ENCODE measurements at places on chromosomes 5 and 9.

DNA sequence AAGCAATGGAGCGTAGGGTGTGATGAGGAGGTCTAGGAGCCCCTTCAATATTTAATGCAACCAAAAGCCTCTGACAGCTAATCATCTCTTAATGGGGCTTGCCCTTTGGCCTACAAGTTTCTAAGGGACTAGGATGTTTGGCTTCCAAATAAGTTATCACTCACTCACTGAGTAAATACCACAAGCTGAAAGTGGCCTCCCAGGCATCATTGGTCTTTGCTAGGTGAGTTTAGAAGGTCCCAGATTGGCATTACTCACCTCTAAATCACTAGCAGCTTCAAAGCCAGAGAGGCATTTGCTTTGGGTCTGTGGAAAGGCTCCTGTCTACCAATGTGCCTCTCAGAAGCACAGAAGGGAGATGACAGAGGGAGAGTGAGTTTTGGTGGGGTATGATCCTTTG is 344.2 kb downstream of the NTRK2 start:
- DNase-seq = no peak

DNA sequence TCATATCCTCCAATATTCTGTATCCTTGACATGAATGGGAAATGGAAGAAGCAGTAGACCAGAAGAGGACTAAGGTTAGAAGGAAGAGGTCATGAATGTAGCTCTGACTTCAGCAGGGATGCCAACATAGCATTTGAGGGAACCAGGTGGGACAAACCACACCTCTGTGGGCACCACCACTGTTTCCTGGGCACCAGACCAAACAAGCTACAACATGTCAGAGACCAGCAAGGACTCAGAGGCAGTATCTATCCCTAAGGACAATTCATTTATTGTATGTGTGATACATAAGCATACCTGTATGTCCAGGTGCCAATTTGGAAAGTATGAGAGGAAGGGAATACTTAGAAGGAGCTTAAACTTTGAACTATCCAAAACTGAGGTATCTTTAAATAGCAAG is 192.8 kb downstream of the MAN2A1 start:
- no peak for DNase-seq

- no peak for DNase-seq
Measured at GRCh38 chr9:131583836-131584555, 38.7 kb downstream of the PRRT1B start.

GRCh38 chr5:53508125-53508524 is 27.7 kb downstream of the FST start:
- DNase-seq = no peak

DNA sequence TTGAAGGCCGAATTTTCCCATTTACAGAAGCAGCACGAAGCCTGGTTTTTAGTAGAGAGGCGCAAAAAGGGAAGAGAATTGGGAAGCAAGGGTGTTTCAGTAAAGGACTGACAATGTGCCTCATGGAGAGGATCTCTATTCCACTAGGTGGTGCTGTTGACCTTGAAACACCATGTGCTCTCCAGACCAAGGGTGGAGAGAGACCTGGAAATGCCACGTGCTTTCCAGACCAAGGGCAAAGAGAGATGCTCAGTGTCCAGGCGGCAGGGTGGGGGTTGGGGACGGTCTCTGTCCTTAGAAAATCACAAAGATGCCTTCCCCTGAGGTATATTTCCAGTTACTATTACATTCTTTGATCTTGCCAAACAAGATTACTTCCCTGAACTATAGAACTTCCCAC is 425.3 kb downstream of the CSNK1G3 start:
- DNase-seq = no peak

GRCh38 chr5:69526660-69527059 is 33.3 kb upstream of the GTF2H2C start:
- no peak for DNase-seq

- DNase-seq = no peak
Measured at GRCh38 chr9:35424356-35425352, 65.3 kb upstream of the RUSC2 start.

DNA sequence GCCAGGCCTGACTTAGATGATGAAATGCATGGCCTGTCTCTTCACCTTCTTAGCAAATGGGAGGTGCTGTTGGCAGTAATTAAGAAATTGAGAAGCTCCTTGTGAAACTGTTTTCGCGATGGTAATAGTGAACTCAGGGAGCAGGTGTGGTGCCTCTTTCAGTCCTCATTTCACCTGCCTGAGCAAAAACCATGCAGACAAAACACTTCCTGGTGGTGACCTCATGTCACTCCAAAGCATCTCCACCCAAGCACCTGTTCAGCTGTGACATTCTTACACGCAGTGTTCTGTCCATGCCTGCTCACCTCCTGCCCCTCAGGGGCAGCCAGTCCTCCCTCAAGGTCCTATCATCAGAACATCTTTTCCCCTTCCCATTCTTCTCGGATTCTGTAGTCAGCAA is 146.5 kb downstream of the CD180 start:
- DNase-seq = no peak

GRCh38 chr5:78534148-78534904 is 114.2 kb downstream of the LHFPL2 start:
- no peak for DNase-seq

- no peak for DNase-seq
Measured at GRCh38 chr9:9912459-9912858, 700.3 kb downstream of the PTPRD start.

GRCh38 chr5:58761407-58761806 is 178.5 kb downstream of the RAB3C start:
- no peak for DNase-seq

- DNase-seq = no peak
Measured at GRCh38 chr9:103319979-103320378, 324.8 kb downstream of the CYLC2 start.

DNA sequence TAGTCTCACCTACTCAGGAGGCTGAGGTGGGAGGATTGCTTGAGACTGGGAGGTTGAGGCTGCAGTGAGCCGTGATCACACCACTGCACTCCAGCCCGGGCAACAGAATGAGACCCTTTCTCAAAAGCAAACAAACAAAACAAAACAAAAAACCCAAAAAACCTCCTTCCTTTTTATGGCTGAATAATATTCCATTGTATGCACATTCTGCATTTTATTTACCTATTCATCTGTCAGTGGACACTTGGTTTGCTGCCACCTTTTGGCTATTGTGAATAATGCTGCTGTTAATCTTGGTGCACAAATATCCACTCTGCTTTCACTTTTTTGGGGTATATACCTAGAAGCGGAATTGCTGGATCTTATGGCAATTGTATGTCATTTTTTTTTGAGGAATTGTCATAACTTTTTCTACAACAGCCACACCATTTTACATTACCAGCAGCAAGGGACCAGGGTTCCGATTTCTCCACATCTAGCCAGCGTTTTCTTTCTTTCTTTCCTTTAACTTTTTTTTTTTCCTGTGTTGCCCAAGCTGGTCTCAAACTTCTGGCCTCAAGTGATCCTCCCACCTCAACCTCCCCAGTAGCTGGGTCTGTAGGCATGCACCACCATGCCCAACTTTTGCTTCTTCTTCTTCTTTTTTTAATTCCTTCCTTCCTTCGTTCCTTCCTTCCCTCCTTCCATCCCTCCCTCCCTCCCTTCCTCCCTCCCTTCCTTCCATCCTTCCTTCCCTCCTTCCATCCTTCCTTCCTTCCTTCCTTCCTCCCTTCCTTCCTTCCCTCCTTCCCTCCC is 30.6 kb downstream of the NKX2-5 start:
- DNase-seq = no peak

DNA sequence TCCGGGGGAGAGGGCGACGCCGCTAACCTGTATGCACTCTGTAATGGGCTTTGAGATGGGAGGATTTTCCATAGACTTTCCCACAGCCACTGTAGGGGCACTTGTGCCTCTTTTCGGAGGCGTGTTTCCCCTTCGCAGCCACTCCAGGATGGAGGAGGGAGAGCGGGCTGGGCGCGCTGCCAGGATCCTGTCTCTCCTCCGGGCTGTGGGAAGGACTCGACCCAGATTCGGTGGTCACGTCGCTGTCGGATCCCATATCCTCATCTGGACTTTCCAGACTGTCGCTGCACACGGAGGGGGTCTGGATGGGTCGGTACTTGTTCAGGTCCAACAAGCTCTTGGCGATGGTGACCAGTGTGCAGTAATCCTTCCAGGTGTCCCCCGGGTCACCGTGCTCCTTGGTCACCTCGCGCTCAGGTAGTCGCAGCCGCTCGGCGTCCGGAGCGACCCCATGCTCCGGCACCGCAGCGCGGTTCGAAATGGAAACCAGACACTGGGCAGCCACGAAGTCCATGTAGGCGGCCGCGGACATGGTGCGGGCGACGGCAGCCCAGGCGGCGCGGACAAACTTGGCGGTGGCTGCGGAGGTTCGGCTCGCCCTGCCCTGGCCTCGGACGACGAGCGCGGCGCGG is 1.5 kb downstream of the KLF9 start:
- DNase-seq = no peak

DNA sequence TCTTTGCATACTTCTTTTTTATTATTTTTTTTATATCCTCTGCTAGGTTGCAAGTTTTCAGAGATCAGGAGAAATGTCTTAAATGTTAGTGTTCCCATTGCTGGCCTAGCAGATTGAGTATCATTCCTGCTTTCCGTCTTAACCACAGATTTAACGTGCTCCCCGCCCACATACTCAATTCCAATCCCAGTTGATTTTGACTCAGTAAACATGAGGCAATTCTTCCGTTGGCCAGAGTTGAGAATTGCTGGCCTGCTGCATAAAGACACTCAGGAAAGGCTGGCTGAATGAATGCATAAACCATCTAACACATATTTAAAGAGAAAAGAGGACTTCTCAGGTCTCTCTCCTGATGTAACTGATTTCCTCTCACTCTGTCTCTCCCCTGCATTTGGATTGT is 46.8 kb upstream of the PLPP6 start:
- DNase-seq = peak; percentile 38

GRCh38 chr5:76422742-76423141 is 19.7 kb downstream of the IQGAP2 start:
- no peak for DNase-seq

GRCh38 chr5:110957934-110958333 is 113.6 kb upstream of the TSLP start:
- DNase-seq = no peak

- peak; percentile 88 for DNase-seq
Measured at GRCh38 chr5:55160493-55161209, 680 bp downstream of the GPX8 start.
